ENCODE measurements at places on chromosomes 7 and 10. TPM values are rescaled to one million over a fixed set of nuclear protein-coding genes. Genes with fewer than 3 reads are reported as not detected.

GRCh38 chr10:113626809-113627355, 37.0 kb downstream of the NRAP start:
- DNase-seq, result no peak

Gene C7orf57
- total RNA-seq, result not detected

- no peak for DNase-seq
Measured at GRCh38 chr10:60043561-60044241, 137.3 kb upstream of the CCDC6 start.

GRCh38 chr10:121838931-121839330, 88.9 kb downstream of the ATE1 start:
- no peak for DNase-seq

Gene CYP51A1
- total RNA-seq, result 36.6 TPM

Gene ADAM12
- total RNA-seq, result 77.9 TPM

DNA sequence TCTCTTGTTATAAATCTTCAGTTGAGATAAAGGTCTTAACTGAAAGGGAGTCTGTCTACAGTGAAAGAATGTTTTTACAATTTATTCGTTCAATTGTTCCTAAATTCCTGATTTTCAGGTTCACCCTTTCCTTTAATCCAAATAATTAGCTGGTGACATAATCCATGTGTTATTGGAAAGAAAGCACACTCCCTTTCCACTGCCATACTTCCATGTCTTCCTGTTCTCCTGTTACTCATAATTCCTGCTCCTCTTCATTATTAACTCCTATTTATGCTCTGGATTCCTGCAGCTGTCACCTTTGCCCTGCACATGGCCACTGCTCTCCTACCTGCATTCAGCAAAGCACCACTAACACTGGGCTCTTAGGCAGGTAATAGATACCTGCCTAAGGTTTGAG, 40.0 kb upstream of the FAM3C start:
- no peak for DNase-seq

DNA sequence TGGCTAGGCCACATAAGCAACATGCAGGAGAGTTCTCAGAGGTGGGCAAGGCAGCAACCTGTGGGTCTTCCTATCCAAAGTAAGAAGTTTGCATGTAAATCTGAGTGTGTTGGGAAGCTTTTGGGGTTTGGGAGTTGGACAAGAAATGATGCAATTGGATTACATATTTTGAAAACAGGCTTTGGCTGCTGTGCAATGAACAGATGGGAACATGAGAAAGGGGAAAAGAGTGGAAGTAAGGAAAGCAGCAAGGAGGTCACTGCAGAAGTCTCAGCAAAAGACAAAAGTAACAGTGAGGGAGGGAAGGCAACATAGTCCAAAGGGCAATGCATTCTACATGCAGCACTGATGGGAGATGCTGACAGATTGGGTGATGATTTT, 61.1 kb upstream of the C10orf90 start:
- no peak for DNase-seq
